ENCODE measurements at places on chromosomes 4 and X. TPM values are rescaled to one million over a fixed set of nuclear protein-coding genes. Genes with fewer than 3 reads are reported as not detected.

RTL5 gene
- 0.27 TPM for total RNA-seq

FAAH2 gene
- 12.6 TPM for total RNA-seq

GAGE2A gene
- not detected for total RNA-seq

STK32B gene
- not detected for total RNA-seq

C4orf51 gene
- total RNA-seq = not detected

FAM9B gene
- total RNA-seq = not detected

CNKSR2 gene
- 24.1 TPM for total RNA-seq

GRCh38 chr4:128477540-128477939, 189.9 kb upstream of the PGRMC2 start:
- no peak for DNase-seq
- no peaks in the 10 kb centered on the region for H3K27me3 ChIP-seq
- H3K36me3 ChIP-seq = no peaks in the 10 kb centered on the region
- H3K4me1 ChIP-seq = no peaks in the 10 kb centered on the region
- H3K4me3 ChIP-seq = no peak overlapping the region

DNA sequence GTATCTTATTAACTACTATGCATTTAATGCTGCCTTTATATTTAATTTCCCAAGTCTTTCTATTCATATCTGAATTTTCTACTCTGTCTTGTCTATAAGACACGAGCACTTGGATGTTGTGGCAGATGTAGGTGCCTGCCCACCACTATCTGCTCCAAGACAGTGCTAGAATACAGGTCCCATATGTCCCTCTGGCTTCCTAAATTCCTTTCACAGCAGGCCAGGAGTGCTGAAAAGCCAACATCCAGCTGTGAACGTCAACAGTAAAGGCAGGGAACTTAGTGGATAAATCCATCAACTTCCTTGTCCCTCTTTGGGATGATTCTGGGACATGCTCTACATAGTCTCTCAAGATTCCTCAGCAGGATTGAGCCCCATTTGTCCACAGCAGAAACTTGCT, 245.1 kb upstream of the ETNPPL start:
- H3K4me1 ChIP-seq = no peaks in the 10 kb centered on the region
- no peaks in the 10 kb centered on the region for H3K36me3 ChIP-seq
- H3K27me3 ChIP-seq = no peaks in the 10 kb centered on the region
- H3K4me3 ChIP-seq = no peak overlapping the region
- DNase-seq = no peak
- H3K27ac ChIP-seq = no peak overlapping the region

DNA sequence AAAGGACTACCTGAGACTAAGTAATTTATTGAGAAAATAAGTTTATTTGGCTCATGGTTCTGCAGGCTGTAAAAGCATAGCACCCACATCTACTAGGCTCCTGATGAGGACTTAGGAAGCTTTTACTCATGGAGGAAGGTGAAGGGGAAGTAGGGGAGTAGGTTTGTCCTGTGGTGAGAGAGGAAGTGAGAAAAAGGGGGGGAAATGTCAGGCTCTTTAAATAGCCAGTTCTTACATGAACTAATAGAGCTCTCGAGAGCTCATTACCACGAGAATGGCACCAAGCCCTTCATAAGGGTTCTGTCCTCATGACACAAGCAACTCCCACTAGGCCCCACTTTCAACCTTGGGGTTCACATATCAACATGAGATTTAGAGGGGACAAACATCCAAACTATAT, 125.5 kb upstream of the NRK start:
- DNase-seq = no peak
- H3K27ac ChIP-seq = no peak overlapping the region
- H3K4me3 ChIP-seq = no peak overlapping the region
- no peaks in the 10 kb centered on the region for H3K36me3 ChIP-seq
- H3K4me1 ChIP-seq = no peaks in the 10 kb centered on the region

GRCh38 chr4:44777115-44777514, 50.8 kb upstream of the GNPDA2 start:
- H3K4me1 ChIP-seq = no peaks in the 10 kb centered on the region
- H3K27me3 ChIP-seq = no peaks in the 10 kb centered on the region
- H3K4me3 ChIP-seq = no peak overlapping the region
- no peaks in the 10 kb centered on the region for H3K36me3 ChIP-seq
- DNase-seq = no peak

GRCh38 chrX:127011629-127012028, 192.1 kb downstream of the PRR32 start:
- H3K27me3 ChIP-seq = no peaks in the 10 kb centered on the region
- H3K4me3 ChIP-seq = no peak overlapping the region
- DNase-seq = no peak
- no peak overlapping the region for H3K27ac ChIP-seq
- H3K36me3 ChIP-seq = no peaks in the 10 kb centered on the region
- H3K4me1 ChIP-seq = no peaks in the 10 kb centered on the region

- no peak overlapping the region for H3K4me3 ChIP-seq
- no peak overlapping the region for H3K27ac ChIP-seq
- no peaks in the 10 kb centered on the region for H3K4me1 ChIP-seq
Measured at GRCh38 chrX:42485601-42486000, 292.4 kb downstream of the PPP1R2C start.

- H3K27ac ChIP-seq = no peak overlapping the region
- no peak for DNase-seq
- no peaks in the 10 kb centered on the region for H3K36me3 ChIP-seq
- H3K27me3 ChIP-seq = no peaks in the 10 kb centered on the region
- no peak overlapping the region for H3K4me3 ChIP-seq
Measured at GRCh38 chr4:127141856-127142255, 490.9 kb upstream of the INTU start.

DNA sequence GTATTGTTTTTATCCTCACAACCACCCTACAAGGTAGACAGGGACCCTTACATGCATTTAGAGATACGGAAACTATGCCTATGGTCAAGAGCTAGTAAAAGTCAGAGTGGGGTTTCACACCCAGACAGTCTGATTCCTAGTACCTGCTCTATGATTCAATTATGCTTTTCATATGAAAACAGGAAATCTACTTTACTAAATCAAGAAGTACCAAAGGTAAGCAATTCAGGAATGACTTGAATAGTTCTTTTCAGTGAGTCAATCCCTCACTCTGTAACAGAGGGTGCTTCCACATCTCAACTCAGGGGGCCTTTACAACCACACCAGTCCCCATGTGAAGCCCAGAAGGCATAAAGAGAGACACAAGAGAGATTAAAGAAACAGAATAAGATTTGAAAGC, 191.4 kb downstream of the PPP3CA start:
- no peak overlapping the region for H3K27ac ChIP-seq
- H3K4me1 ChIP-seq = peaks cover 6% of the 10 kb centered on the region
- no peaks in the 10 kb centered on the region for H3K36me3 ChIP-seq
- no peak overlapping the region for H3K4me3 ChIP-seq

- H3K4me1 ChIP-seq = no peaks in the 10 kb centered on the region
- H3K4me3 ChIP-seq = no peak overlapping the region
- H3K27ac ChIP-seq = no peak overlapping the region
- no peaks in the 10 kb centered on the region for H3K27me3 ChIP-seq
- no peaks in the 10 kb centered on the region for H3K36me3 ChIP-seq
Measured at GRCh38 chrX:151538190-151539122, 25.0 kb upstream of the PASD1 start.

DNA sequence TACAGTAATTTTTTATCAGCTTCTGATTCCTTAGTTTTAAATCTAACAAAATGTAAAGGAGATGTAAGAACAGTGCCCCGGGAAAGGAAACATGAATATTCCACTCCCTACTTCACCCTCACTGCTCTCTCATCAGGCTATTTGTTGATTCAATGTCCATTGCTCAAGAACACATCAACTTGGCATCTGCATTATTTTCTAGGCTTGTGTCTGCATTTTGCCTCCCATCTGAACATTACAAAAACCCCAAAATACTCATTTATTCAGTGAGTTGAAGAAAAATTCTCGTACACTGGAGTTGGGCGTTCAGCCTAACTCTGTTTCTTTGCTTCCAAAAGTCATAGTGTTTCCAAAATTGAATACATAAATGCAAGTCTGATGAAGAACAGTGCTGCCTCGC, 25.6 kb downstream of the ARHGAP6 start:
- H3K36me3 ChIP-seq = no peaks in the 10 kb centered on the region
- no peak overlapping the region for H3K4me3 ChIP-seq
- H3K27ac ChIP-seq = no peak overlapping the region
- DNase-seq = no peak
- no peaks in the 10 kb centered on the region for H3K4me1 ChIP-seq
- H3K27me3 ChIP-seq = no peaks in the 10 kb centered on the region

- peaks cover 19% of the 10 kb centered on the region for H3K36me3 ChIP-seq
- peaks cover under 1% of the 10 kb centered on the region for H3K4me1 ChIP-seq
- no peak overlapping the region for H3K4me3 ChIP-seq
- H3K27me3 ChIP-seq = no peaks in the 10 kb centered on the region
- no peak for DNase-seq
Measured at GRCh38 chr4:1323635-1324442, 23.2 kb upstream of the UVSSA start.

DNA sequence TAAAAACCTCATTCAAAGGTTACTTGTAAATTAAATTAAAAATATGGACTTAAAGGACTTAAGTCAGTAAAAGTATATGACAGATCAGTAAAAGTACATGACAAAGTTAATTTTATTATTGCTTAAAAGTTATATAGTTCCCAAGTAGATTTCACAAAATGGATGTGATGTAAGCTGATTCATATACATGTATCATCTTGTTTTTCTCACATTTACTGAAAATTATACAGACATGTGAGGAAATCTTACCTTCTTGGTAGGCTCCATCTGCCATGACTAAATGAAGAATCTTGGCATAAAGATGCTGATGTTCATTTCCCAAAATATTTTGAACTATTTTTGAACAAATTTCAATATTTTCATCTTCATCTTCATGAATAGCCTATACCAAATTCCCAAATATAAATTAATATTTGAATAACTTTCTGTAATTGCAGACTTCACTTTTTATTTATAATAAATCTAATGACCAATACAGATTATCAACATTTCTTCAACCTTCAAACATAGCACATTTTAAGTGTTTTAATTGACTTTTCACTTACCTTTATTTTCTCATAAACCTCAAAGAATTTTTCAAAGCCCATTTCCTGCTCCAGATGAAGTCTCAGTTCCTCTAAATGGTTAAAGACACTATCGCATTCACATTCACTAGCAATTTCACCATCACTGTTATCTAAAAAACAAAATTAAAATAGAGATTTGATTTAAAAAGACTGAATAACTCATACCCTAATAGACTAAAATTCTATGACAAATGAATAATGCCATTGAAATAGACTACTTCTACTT, 129.4 kb upstream of the SH3RF1 start:
- no peak overlapping the region for H3K27ac ChIP-seq
- no peak overlapping the region for H3K4me3 ChIP-seq
- no peak for DNase-seq
- peaks cover 4% of the 10 kb centered on the region for H3K36me3 ChIP-seq
- no peaks in the 10 kb centered on the region for H3K4me1 ChIP-seq
- no peaks in the 10 kb centered on the region for H3K27me3 ChIP-seq

- no peak overlapping the region for H3K4me3 ChIP-seq
- no peaks in the 10 kb centered on the region for H3K36me3 ChIP-seq
- no peaks in the 10 kb centered on the region for H3K4me1 ChIP-seq
- H3K27me3 ChIP-seq = no peaks in the 10 kb centered on the region
Measured at GRCh38 chr4:127236889-127237288, 395.9 kb upstream of the INTU start.

- H3K27ac ChIP-seq = no peak overlapping the region
- no peaks in the 10 kb centered on the region for H3K36me3 ChIP-seq
- no peak overlapping the region for H3K4me3 ChIP-seq
- no peaks in the 10 kb centered on the region for H3K27me3 ChIP-seq
Measured at GRCh38 chr4:165873298-165874071, 448 bp downstream of the TLL1 start.

DNA sequence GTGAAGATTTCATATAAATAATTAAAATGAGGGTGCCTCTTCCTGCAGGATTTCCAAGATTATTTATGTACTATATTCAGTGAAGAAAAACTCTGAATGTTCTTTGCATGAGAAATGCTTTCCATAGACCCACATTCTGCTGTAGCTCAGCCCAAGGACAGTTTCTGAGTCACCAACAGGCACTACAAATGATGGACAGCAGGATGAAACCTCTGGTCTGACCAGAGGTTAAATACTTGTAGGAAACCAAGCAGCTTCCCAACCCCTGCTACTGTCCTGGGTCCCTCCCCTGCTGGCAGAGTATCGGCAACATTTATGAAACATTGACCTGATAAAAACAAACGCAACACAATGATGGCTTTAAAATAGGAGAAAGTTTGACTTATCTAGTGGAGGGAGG, 73.1 kb downstream of the CXXC4 start:
- H3K4me3 ChIP-seq = no peak overlapping the region
- H3K27me3 ChIP-seq = no peaks in the 10 kb centered on the region
- H3K36me3 ChIP-seq = no peaks in the 10 kb centered on the region
- H3K27ac ChIP-seq = no peak overlapping the region
- H3K4me1 ChIP-seq = no peaks in the 10 kb centered on the region
- no peak for DNase-seq

GRCh38 chr4:172517391-172517790, 651.2 kb upstream of the GALNT7 start:
- H3K27ac ChIP-seq = no peak overlapping the region
- no peaks in the 10 kb centered on the region for H3K36me3 ChIP-seq
- H3K4me3 ChIP-seq = no peak overlapping the region
- no peaks in the 10 kb centered on the region for H3K27me3 ChIP-seq
- H3K4me1 ChIP-seq = no peaks in the 10 kb centered on the region

DNA sequence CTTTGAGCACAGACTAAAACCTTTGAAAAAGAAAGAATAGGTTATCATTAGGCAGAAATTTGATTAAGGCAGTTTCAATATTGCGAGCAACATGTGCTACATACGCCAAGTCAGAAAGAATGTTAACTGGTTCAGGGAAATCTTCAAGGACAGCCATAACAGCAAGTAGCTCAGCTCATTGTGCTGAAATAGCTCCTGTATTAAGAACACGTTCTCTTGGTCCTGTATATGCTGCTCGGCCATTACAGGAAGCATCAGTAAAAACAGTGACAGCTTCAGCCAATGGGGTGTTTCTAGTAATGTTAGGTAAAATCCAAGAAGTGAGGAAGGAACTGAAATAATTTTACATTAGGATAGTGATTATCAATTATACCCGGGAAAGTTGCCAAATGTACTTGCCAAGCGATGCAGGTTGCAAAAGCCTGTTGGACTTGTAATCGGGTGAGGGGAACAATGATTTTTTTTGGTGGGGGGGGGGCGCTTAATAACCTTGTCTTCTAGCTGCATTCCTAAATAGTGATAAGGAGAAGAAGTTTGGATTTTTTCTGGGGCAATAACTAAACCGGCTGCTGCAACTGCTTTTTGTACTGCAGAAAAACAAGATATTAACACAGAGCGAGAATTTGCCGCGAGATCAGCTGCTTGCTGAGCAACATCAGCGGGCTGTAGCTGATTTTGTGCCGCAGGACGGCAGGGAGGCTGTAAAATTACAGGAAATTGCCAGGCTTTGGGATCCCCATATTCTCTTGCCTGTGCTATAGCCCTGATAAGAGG, 49.4 kb upstream of the RASSF6 start:
- H3K4me1 ChIP-seq = no peaks in the 10 kb centered on the region
- H3K27me3 ChIP-seq = no peaks in the 10 kb centered on the region
- H3K27ac ChIP-seq = no peak overlapping the region
- no peak for DNase-seq
- no peak overlapping the region for H3K4me3 ChIP-seq
- H3K36me3 ChIP-seq = no peaks in the 10 kb centered on the region

- H3K27me3 ChIP-seq = no peaks in the 10 kb centered on the region
- H3K4me1 ChIP-seq = no peaks in the 10 kb centered on the region
- H3K27ac ChIP-seq = no peak overlapping the region
- no peak for DNase-seq
Measured at GRCh38 chr4:140702096-140702757, 54.0 kb downstream of the TBC1D9 start.

All from naive thymus-derived CD4-positive, alpha-beta T cell (primary cell).